Endodermal cell (in vitro differentiated cells): ENCODE measurements at places on chromosomes 3 and 15. TPM values are rescaled to one million over a fixed set of nuclear protein-coding genes. Genes with fewer than 3 reads are reported as not detected.

- no peak for DNase-seq
- no peak overlapping the region for H3K27ac ChIP-seq
- no peaks in the 10 kb centered on the region for H3K27me3 ChIP-seq
- no peak overlapping the region for H3K4me3 ChIP-seq
- H3K36me3 ChIP-seq: peaks cover 17% of the 10 kb centered on the region
Measured at GRCh38 chr3:43294975-43295374, 8.6 kb downstream of the SNRK start.

DNA sequence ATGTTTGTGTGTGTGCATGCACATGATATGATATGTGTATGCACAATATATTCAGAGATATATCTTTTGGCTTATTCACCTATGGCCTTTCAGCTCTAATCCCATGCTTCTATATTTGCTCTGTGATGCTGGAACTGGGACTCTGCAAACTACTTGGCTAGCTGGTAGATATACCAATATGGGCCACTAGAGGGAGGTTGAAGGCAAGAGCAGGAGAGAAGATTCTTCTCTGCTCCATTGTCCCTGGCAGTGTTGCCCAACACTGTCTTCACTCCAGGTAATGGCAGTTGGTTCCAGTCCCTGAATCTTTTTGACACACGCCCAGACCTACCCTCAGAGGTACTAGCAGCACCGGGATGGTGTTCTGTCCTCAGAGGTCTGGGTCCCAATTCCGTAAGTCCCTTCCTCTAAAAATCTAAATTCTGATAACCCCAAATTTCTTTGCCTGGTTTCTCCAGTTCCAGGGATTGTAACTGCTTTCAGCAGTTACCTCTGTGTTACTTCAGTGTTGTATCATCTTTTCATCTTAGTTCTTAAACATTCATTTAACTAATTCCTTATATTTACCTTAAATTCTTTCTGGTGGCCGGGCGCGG is 44.7 kb downstream of the GTPBP8 start:
- no peaks in the 10 kb centered on the region for H3K36me3 ChIP-seq
- H3K4me1 ChIP-seq: no peaks in the 10 kb centered on the region
- H3K4me3 ChIP-seq: no peak overlapping the region
- H3K27ac ChIP-seq: no peak overlapping the region
- no peaks in the 10 kb centered on the region for H3K27me3 ChIP-seq
- peak; percentile 77 for DNase-seq

DNA sequence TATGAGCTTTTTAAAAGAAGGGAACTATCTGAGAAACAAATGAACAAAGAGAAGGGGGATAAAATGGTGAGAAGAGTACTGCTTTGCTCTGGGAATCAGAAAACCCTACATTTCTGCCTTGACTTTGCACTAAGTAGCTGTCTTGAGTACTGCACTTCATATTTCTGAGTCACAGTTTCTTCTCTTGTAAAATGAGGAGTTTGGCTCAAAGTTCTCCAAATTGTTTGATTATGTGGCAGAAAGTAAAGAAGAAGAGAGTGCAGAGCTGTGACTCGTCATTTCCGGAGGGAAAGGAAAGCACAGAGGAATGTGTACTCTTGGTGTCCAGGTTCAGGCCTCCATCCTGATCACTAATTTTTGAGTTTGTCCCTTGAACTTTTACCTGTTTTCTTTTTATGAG is 54.7 kb downstream of the TP63 start:
- no peak overlapping the region for H3K27ac ChIP-seq
- H3K4me3 ChIP-seq: no peak overlapping the region
- DNase-seq: no peak

DNA sequence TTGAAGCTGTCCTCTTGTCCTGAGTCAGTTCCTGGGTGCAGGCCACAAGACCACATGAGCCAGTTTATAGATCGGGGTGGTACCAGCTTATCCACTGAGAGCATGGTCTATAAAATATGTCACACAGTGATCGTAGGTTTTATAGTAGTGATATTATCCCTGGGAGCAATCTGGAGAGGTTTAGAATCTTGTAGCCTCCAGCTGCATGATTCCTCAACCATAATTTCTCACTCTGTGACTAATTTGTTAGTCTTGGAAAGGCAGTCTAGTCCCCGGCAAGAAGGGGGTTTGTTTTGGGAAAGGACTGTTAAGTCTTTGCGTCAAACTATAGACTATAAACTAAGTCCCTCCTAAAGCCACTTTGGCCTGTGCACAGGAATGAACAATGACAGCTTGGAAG is 693.0 kb upstream of the CADM2 start:
- DNase-seq: no peak
- H3K27me3 ChIP-seq: no peaks in the 10 kb centered on the region
- H3K4me3 ChIP-seq: no peak overlapping the region
- no peaks in the 10 kb centered on the region for H3K4me1 ChIP-seq
- H3K27ac ChIP-seq: no peak overlapping the region

DNA sequence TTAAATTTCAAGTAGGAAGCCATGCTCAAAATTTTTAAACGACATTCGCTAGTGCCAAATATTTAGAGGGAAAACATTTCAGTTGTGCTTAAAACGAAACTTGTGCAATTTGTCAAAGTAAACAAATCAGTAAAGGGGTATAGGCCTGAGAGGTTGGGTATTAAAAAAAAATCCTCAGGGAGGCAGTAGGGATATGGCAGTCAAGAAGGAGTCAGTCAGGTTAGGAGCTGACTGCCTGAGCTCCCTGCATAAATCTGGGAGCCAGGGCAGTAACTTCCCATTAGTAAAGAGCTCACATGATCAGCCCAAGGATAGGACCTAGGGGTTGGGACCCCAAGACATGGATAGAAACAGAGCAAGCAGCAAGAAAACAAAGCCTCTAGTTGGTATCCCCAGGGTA is 120.7 kb upstream of the STAC start:
- no peak overlapping the region for H3K4me3 ChIP-seq
- DNase-seq: no peak

GRCh38 chr3:12180218-12180617 is 21.5 kb upstream of the TIMP4 start:
- no peak overlapping the region for H3K27ac ChIP-seq
- H3K27me3 ChIP-seq: no peaks in the 10 kb centered on the region
- H3K4me1 ChIP-seq: no peaks in the 10 kb centered on the region
- no peaks in the 10 kb centered on the region for H3K36me3 ChIP-seq
- DNase-seq: no peak

DNA sequence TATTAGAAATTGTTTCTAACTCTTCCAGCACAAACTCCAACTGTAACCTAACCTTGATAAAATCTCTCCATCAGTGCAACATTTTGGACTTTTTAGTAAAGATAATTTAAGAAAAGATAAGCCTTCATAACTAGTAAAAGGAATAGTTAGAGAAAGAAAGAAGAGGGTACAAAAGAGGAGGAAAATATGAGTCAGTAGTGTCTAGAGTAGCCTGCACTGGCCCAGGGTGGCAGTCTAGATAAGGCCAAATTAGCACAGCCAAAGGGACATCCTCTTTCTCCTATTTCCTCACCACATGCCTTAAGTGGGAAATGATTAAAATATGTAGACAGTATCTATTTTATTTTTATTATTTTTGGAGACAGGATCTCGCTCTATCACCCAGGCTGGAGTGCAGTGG is 3.7 kb downstream of the PROS1 start:
- no peak overlapping the region for H3K4me3 ChIP-seq
- H3K27ac ChIP-seq: no peak overlapping the region
- H3K27me3 ChIP-seq: no peaks in the 10 kb centered on the region
- H3K36me3 ChIP-seq: no peaks in the 10 kb centered on the region

- H3K27me3 ChIP-seq: no peaks in the 10 kb centered on the region
- DNase-seq: no peak
- H3K4me1 ChIP-seq: no peaks in the 10 kb centered on the region
- H3K36me3 ChIP-seq: peaks cover 14% of the 10 kb centered on the region
- peak overlapping the region; percentile 72 for H3K27ac ChIP-seq
- H3K4me3 ChIP-seq: no peak overlapping the region
Measured at GRCh38 chr3:45611628-45612081, 17.1 kb downstream of the LIMD1 start.

Gene C2CD4B
- total RNA-seq: 0.66 and 0.72 TPM in 2 replicates

Gene NR2E3
- 0.55 and 1.1 TPM in 2 replicates for total RNA-seq

Gene DISP2
- 0.04 to 0.05 TPM (median 0.04 TPM) in 3 replicates for total RNA-seq

Gene FAM227B
- total RNA-seq: 6.8 and 8.5 TPM in 2 replicates

Gene CCDC191
- 4.8 to 6.1 TPM (median 5.6 TPM) in 3 replicates for total RNA-seq

Gene PSTPIP1
- 0.29 and 0.75 TPM in 2 replicates for total RNA-seq

Gene PCLAF
- total RNA-seq: 41.4 to 78.0 TPM (median 72.8 TPM) in 3 replicates

Gene TMEM207
- total RNA-seq: not detected in 3 replicates

Gene ARNT2
- total RNA-seq: 9.7 to 17.8 TPM (median 15.9 TPM) in 3 replicates

Gene FAM107A
- not detected in 3 replicates for total RNA-seq
